ENCODE measurements at places on chromosomes 3 and 15. TPM values are rescaled to one million over a fixed set of nuclear protein-coding genes. Genes with fewer than 3 reads are reported as not detected.

ITPKA gene
- total RNA-seq, result 5.5 TPM

USP50 gene
- total RNA-seq, result 0.29 TPM

CPNE4 gene
- total RNA-seq, result not detected

FAM107A gene
- total RNA-seq, result under 0.01 TPM

NR2E3 gene
- total RNA-seq, result not detected

IL12A gene
- 7.4 TPM for total RNA-seq

ZNF80 gene
- not detected for total RNA-seq

WDR5B gene
- total RNA-seq, result 6.1 TPM

IL17RE gene
- 1.5 TPM for total RNA-seq
